ENCODE measurements at places on chromosomes 5 and 9.

DNA sequence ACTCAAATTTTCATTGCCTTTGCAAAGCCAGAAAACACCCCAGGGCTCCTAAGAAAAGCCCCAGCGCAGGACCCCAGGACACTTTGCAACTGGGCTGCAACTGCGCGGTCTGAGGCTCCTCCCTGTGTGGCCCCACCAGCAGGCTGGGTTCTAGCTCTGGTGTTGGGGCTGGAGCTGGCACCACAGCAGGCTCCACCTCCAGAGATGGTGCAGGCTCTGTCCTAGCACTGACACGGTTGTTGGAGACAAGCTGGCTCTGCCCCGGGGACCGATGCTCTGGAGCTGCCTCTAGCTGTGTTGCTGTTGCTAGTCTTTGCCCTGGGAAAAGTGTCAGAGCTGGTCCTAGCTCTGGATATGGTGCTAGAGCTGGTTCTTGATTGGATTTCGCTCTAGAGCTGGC lies 13.6 kb downstream of the LCN10 start:
- DNase-seq, result no peak

- no peak for DNase-seq
Observed at GRCh38 chr5:158133369-158133768, 274.4 kb upstream of the CLINT1 start.

DNA sequence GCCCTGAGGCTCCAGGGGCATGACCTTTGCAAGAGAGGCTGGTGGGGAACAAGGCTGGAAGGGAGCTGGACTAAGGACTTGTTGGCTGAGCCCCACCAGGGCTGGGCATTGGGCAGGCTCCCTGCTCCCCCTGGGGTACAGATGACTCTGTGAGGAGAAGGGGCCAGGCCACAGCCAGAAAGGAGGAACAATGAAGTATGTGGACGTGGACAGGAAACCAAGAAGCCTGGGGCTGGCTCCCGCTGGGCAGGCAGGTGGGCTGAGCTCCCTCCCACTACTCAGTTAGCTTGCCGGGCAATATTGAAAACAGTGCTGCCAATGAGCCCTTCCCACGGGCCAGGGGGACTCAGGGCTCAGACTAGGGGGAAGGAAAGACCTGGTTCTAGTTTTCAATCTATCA lies 66.1 kb upstream of the SPTLC1 start:
- no peak for DNase-seq

GRCh38 chr5:163913548-163913947 lies 408.1 kb downstream of the MAT2B start:
- DNase-seq, result no peak

GRCh38 chr9:70883056-70883455 lies 238.4 kb downstream of the TRPM3 start:
- DNase-seq, result no peak

- DNase-seq, result no peak
Observed at GRCh38 chr5:91367344-91367743, 15.8 kb downstream of the ARRDC3 start.

DNA sequence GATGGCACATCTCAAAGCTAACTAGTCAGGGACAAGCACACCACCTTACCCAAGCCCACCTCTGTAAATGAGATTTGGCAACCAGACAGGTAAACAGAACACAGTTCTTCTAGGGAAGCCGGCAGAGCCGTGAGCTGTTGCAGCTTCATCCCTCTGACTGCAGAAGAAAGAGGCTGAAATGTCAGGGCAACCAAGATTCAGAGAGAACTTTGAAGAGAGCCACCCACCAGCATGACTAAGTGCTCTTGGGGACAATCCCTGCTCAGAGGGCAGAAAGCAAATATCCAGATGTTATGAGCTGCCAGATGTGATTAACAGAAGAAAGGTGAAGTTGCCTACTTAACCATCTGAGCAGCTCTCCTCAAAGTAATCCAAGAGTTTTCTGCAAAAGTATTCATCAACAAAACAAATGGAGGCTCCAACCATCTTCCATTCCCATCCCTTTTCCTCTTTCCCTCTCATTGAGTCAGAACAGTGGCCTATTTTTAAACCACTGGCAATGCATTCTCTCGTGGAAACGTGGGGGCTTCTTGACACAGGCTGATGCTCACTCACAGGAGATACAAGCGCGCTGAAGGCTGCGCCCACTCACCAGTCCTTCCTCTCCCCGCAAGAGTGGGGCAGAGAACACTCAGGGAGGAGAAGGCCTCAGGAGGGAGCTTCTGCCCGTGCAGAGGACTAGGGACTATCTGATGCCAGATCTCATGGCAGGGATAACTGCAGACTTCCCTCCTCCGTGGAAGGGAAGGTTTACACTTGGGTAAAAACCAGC lies 57.1 kb downstream of the SLIT3 start:
- no peak for DNase-seq

GRCh38 chr5:102762562-102763227 lies 7.6 kb downstream of the PAM start:
- DNase-seq, result no peak

GRCh38 chr5:39518516-39518915 lies 93.7 kb upstream of the DAB2 start:
- no peak for DNase-seq

DNA sequence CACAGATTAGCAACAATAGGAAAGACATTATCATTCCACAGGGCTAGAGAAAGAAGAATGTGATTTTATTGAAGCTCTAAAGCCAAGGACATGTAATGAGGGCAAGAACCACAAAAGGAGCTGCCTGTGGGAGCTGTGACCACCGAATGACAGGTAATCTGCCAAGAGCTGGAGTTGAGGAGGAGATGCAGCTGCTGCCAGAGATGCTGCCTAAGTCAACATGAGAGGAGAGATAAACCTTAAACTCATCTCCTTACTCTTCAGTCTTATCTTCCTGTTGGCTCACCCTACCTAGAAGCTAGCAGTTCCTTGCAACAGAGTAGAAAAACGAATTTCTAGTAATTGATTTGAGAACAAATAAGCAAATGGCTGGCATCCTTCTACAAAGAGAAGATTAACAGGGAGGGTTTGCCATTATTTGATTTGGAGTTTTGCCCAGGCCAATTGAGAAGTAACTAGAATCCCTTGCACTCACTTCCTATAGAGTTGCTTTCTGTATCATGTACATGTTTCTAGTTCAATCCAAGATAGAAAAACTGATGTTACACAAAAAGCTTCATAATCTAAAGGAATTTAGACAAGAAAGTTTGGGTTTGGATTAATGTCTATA lies 539.2 kb downstream of the TLE1 start:
- no peak for DNase-seq

DNA sequence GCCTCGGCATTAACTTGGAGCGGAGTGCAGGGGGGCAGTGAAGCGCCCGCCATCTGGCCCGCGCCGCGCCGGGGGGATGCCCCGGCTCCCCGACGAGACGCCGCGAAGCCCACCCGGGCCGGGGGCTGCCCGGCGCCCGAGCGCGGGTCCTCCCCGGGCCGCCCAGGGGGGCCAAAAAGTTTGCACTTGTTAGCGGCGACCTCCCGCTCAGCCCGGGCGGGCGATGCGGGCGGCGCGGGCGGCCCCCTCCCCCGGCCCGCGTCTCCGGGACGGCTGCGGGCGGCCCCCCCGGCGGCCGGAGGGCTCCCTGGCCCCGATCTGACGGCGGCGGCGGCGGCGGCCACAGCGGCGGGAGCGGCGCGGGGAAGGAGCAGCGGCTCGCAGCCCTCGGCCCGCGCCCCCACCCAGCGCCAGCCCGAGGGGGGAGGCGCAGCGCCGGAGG lies at the start of gene NTNG2:
TSS of gene NTNG2 (plus strand) at position 316 of the 442 bp plus-strand sequence. CDS start 4,774 bp downstream, outside the sequence.
- no peak for DNase-seq

DNA sequence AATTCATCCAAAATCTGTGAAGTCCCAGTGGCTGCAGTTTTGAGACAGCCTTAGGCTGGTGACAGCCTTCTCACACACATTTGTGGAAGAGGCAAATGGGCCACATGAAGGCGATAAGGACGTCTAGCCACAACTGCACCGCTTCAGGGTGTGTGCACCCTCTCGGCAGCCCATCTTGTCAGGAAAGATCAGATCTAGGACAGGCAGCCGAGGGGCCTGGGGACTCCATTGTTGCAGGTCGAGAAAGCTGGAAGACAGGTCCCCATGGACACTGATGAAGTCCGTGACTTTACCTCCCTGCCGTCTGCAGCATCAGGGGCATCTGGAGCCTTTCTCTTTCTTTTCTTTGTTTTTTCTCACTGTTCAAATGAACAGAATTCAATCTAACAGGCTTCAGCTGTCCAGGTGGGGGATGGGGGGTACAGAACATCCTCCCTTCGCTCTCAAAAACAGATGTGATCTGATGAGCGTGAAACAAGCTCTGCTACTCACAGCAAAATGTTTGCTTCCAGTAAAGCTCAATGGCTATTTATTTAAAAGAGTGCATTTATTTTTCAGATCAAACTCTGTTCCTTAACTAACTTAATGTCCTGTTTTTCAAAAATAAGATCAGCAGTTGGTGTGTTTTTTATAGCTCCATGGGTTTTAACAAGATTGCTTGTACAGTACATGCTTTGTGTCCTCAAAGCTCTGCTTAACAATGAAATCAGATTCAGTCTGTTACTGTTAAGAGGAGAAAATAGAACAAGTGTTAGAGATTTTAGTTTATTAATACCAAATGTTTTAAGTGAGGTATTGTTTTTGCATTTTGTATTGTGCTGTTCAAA lies 111.8 kb upstream of the OTULINL start:
- DNase-seq, result no peak

DNA sequence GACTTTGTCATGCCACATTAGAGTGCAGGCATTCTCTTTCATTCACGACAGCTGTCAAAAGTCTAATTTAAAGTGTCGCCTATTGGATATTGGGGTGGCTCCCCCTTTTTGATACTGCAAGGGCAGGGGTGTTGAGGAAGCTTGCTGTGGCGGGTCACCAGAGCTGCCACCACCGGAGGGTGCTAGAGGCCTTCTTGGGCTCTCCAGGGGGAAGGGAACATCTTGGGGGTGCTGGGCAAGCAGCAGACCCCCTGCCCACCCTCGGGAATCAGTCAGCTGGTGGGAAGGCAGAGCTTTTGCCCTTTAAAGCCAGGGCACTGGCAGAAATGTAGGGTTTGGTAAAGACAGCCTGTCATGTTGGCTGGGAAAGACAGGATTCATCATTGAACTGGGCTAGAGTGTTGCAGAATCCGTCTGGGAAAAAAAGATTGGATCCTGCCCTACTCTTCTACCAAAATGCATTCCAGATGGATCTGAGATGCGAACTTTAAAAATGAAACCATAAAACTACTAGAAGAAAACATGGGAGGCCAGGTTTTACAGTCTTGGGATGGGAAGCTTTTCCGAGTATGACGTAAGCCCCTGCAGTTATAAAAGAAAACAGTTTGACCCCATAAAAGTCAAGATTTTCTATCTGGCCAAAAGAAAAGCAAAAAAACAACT lies 22.3 kb downstream of the COL5A1 start:
- DNase-seq, result no peak

DNA sequence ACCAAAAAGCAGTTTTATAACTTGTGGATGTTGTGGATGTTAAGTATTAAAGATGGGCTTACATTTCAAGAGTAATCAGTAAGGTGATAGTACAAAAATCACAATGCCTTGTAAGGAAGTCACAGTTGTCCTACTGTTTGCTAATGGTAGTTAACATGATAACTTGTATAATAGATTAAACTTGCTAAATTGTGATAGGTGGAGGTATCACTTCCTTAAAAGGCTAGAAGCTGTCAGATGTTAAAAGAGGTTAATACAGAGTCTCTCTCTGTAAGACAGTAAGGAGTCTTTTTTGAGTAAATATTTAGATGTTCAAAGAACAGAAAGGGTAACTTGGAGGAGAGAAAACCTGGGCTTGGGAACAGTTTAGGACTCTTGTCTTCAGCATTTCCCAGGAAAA lies 14.2 kb upstream of the MACIR start:
- no peak for DNase-seq

DNA sequence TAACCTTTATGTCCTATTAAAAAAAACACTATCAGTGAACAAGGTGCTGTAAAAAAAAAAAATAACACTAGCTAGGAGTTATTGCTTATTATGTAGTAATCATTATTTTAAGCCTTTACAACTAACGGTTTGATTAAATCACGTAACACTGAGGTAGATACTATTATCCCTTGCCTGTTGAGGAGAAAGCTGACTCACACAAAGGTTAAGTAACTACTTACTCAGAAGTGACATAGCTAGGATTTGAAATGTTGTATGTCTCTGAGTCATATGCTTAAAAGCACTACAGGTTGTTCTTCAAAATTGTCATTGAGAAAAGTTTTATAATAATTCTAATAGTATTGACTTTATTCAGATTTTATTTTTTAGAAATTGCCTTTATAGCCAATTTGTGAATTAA lies 8.8 kb downstream of the TENT2 start:
- no peak for DNase-seq

DNA sequence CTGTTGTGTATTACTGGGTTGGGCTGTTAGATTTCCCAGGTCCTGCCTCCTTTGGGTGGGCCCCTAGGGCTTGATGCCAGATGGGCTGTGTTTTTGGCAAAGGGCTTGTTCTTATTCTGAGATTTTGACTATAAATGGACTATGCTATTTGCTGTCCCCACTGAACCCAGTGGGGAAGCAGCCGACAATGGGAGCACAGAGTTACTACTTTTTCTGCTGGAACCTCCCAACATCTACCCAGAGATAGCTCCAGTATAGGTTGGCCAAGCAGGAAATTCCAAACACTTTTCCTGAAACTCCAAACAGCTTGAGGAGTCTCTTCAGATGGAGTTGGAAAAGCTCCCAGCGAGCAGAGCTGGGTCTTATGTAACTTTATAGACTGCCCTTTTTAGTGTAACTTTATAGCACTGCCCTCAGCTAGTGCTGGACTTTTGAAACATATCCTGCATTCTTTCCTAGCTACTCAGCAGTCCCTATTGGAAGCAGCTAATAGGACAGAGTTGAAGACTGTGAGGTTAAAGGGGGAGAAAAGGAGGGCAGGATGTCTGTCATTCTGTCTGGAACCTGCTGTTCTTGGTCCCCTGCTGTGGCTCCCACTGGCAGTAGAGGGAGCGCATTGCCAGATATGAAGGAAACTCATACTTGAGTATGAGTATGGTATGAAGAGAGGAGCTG lies 21.0 kb downstream of the RUSC2 start:
- no peak for DNase-seq

DNA sequence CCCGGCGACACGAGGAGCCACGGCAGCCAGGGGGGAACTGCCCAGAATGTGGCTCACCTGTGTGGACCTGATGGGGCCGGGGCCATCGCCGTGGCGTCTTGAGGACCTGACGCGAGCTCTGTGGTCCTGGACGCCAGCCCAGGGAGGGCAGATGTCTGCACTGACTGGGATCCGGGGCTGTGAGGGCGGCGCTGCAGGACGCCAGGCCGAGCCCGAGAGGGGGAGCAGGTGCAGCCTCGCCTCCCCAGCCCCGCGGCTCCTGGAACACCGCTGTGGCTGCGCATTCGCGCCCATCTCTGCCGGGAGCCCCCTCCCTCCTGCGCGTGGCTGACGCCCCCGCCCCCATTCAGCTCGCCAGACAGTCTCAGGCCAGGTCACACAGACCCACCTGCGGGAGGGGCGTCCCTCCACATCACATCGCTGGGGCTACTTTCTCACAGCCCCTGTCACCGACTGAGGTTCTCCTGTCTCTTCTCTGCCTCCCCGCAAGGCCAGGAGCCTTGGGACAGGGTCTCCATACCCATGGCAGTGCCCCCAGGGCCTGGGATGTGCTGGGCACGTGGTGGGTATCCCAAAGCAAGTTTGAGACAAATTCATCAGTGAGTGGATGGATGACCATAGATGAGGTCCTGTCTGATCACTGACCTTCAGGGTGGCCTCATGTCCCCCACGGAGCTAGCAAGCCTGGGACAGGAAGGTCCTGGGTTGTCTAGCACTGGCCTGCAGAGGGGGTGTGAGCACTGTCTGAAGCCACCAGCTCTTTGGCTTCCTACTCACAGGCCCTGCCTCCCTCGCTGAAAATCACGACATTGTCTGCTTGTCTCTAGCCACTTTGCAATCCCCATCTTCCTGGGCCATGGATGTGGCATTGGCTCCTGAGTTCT lies 47.3 kb downstream of the RASGEF1C start:
- peak; percentile 23 for DNase-seq

GRCh38 chr5:180333661-180334060 lies 19.5 kb downstream of the GFPT2 start:
- no peak for DNase-seq

All from NCI-H2171 (cell line).